ENCODE measurements at places on chromosomes 7 and 10.
A peak's percentile ranks its signal among the peaks of the same experiment; 100 is the strongest.

DNA sequence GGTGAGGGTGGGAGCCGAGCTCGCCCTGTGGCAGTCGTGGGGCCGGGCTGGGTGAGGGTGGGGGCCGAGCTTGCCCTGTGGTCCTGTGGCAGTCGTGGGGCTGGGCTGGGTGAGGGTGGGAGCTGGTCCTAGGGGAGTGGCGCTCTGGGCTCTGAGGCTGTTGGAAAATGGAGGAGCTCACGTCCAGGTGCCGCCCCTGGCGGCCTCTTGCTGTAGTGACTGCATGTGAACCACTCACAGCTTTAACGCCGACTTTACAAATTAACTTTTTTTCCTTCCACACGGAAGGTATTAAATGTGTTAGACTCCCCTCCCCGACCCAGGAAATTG, 312.6 kb downstream of the WDR37 start:
- peak; percentile 73 for DNase-seq

DNA sequence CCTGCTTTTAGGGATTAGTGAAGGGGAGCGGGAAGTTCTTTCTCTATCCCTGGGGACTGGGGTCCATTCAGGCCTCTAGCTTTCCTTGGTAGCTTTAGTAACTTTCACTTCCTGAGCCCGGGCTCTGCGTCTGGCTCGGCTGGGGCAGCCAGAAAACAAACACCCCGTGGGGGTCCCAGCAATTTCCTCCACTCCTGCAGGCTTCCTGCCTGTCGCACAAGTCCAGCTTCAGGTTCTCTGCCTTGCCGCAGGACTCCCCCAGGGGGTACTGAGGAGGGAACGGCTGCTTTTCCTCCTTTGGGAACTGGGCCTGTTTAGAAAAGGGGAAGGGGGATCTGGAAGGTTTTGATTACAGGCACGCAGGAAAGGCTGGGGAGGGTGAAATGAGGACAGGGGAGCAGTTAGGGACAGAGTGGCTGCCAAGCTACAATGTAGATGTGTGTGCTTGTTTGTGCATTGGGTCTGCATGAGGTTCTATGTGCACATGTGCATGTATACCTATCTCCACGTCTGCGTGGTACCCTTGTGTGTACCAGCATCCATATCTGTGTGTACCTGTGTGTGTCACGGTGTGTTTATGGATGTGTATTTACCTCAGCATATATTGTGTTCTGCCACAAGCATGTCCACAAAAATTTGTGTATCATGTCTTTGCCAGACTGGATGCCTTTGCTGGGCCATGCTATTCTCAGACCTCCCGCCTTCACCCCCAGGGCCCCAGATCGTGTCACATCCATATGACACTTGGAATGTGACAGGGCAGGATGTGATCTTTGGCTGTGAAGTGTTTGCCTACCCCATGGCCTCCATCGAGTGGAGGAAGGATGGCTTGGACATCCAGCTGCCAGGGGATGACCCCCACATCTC, 2.0 kb downstream of the KAZALD1 start:
- no peak for DNase-seq

GRCh38 chr10:6203331-6204062, 765 bp downstream of the PFKFB3 start:
- DNase-seq: peak; percentile 43

- DNase-seq: no peak
These were observed 92.1 kb downstream of the FOXL3 start for GRCh38 chr7:382043-382400.

- no peak for DNase-seq
These were observed 419.1 kb downstream of the AUTS2 start for GRCh38 chr7:70017357-70017756.

DNA sequence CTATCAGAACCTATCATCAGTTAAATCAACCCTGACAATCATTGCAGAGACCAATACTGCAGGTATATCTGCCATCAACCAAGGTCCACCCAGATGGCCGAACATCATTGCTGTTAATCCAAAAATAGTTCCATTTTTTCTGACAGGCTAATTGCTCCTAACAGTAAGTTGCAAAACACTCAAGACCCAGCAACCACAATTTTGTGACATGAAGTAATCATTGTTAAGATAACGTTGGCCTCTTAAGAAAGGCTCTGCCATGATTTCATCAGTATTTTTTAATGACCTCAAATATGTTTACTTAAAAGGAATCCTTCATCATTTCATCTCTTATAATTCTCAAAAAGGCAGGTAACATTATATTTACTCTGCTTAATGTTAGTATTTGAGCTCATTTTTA, 553.4 kb upstream of the POM121L12 start:
- DNase-seq: no peak

DNA sequence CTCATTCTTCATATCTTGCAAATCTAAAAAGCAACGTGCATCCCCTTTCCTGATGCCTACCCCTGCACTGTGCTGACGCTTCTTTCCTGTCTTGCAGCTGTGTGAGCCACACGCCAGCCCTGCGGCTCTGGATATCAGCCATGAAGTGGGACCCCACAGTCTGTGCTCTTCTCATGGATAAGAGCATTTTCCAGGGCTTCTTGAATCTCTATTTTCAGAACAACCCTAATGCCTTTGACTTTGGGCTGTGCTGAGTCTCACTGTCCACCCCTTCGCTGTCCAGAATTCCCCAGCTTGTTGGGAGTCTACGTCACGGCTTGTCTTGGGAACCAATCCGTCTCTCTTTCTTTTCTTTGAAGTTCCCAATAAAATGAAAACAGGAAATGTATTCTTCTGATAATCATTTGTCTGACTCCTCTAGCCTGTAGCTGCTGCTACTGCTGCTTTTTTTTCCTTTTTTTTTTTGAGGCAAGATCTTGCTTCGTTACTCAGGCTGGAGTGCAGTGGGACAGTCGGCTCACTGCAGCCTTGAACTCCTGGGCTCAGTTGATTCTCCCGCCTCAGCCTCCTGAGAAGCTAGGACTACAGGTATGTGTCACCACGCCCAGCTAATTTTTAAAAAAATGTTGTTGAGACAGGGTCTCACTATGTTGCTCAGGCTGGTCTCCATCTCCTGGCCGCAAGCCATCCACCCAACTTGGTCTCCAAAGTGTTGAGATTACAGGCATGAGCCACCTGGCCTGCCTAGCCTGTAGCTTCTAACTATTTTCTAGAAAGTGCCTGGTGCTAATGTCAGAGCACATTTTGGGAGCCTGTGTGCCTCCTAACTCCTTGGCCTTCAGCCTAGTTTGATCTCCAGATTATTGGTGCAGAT, 30.3 kb downstream of the GSTO2 start:
- DNase-seq: peak; percentile 64

DNA sequence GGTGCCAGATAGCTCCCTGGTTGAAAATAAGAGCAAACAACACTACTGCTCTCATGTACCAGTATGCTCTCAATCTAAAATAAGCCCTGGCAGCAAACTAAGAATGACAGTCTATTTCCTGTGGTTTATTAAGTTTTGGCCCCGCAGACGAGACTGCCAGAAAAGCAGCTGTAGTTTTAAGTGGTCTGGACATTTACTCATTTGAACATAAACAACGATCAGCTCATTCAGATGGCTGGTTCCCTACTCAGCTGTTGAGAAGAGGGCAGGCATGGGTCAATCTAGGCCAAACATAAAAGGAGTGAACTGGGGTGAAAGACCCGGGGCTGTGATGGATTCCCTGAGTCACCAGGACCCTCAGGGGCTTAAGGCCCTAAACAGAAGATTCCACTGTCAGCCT, 4.5 kb downstream of the TRIL start:
- DNase-seq: peak; percentile 55

GRCh38 chr7:39580149-39580874, 14.1 kb downstream of the YAE1 start:
- peak; percentile 98 for DNase-seq

DNA sequence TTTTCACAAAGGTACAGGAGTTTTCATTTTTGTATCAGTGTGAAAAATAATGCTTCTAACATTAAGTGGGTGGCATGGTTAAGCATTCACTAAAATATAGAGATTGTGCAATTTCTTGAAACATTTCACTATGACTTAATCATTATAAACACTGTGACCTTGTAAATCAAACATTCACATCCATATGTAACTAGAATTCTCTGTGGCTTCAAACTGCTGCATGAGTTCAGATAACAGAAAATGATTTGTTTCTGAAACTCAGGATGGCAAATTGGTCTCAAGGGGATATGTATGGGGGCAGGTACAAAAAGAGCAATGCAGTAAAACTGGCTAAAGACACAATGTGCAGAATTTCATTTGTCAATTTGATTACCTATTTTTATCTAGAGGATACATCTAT, 3.8 kb downstream of the FAM133B start:
- DNase-seq: peak; percentile 22

- DNase-seq: no peak
These were observed 144.4 kb downstream of the INSYN2A start for GRCh38 chr10:127052001-127052400.

GRCh38 chr10:1626410-1626809, 110.9 kb downstream of the ADARB2 start:
- DNase-seq: no peak

GRCh38 chr7:45978010-45978681, 57.1 kb upstream of the IGFBP3 start:
- peak; percentile 75 for DNase-seq

DNA sequence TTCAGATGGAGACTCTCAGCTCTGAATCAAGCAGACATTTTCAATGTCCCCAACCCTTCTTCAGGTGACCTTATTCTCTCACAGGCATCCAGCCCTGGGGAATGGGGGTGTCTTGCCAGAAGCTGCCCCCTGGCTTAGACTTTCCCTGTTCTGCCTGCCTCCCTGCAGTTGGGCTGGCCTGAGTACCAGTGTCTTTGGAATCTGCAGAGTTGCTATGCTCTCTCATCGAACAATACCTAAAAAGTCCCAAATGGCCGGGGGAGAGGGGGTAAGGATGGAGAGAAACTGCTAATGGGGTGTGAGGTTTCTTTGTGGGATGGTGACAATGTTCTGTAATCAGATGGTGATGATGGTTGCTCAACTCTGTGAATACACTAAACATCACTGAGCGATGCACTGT, 20.6 kb downstream of the SLC18A2 start:
- no peak for DNase-seq

DNA sequence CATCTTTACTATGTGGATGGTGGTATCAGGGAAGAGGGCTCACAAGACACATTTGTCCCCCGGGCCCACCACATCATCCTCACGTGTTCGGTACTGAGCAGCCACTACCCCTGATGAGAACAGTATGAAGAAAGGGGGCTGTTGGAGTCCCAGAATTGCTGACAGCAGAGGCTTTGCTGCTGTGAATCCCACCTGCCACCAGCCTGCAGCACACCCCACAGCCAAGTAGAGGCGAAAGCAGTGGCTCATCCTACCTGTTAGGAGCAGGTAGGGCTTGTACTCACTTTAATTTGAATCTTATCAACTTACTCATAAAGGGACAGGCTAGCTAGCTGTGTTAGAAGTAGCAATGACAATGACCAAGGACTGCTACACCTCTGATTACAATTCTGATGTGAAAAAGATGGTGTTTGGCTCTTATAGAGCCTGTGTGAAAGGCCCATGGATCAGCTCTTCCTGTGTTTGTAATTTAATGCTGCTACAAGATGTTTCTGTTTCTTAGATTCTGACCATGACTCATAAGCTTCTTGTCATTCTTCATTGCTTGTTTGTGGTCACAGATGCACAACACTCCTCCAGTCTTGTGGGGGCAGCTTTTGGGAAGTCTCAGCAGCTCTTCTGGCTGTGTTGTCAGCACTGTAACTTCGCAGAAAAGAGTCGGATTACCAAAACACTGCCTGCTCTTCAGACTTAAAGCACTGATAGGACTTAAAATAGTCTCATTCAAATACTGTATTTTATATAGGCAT, 9.1 kb upstream of the CSGALNACT2 start:
- peak; percentile 70 for DNase-seq

GRCh38 chr7:74288034-74288881, 949 bp upstream of the CLIP2 start:
- no peak for DNase-seq

- DNase-seq: peak; percentile 70
These were observed 455.3 kb downstream of the REEP3 start for GRCh38 chr10:63976538-63976937.

DNA sequence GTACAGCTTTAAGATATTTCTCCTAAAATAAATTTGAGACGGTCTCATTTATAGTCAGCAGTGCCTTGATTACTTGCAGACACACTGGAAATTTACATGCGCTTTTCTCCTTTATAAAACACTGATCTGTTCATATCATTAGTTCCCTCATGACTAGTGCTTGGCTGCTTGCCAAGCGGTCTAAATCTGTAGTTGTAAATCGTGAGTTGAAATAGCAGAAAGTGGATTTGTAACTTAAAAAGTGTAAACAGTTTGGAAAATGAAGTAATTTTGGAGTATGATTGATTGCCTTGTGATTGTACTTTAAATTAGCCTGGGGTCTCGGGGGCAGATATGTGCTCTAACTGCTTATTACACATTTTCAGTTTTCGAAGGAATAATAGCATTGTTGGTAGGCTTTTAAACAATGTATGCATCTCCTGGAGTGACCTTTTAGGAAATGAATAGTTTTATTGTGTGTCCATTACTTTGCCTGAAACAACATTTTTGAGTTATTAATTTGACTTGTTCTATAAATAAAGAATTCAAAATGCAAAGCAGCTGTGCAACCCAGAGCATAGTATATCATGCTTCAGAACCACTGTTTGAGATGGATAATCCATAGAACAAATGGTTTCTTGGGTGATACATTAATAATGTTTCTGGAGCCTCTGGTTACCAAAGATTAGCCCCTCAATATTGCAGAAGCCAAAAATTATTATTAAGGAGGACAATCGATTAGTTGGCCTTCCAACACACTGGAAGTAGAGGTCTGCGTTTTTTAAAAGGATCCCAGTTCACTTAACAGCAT, 73.3 kb downstream of the ARID5B start:
- DNase-seq: peak; percentile 90

GRCh38 chr10:127695431-127695830, 41.6 kb upstream of the FOXI2 start:
- no peak for DNase-seq

GRCh38 chr10:51552879-51553278, 146.5 kb downstream of the CSTF2T start:
- DNase-seq: no peak

- no peak for DNase-seq
These were observed 95.8 kb downstream of the CAMK1D start for GRCh38 chr10:12444981-12445700.

DNA sequence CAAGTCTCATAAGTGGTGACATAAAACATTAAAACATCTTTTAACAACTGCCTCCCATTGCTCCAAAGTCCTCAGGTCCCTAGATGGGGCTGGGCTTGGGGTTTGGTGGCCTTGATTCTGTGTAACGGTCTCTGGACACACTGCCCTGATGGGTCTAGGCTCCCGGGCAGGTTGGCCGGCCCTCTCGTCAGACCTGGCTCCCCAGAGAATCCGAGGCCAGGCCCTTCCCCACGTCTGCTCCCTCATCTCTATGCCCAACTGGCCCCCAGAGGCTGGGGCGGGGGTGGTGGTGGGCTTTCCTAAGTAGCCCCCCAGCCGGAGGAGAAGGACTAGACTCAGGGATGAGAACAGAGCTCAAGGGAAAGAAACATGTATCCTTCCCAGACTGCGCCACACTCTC, 31.5 kb upstream of the EFCAB10 start:
- no peak for DNase-seq
